ENCODE measurements at places on chromosomes 7 and 10. TPM values are rescaled to one million over a fixed set of nuclear protein-coding genes. Genes with fewer than 3 reads are reported as not detected.

DNA sequence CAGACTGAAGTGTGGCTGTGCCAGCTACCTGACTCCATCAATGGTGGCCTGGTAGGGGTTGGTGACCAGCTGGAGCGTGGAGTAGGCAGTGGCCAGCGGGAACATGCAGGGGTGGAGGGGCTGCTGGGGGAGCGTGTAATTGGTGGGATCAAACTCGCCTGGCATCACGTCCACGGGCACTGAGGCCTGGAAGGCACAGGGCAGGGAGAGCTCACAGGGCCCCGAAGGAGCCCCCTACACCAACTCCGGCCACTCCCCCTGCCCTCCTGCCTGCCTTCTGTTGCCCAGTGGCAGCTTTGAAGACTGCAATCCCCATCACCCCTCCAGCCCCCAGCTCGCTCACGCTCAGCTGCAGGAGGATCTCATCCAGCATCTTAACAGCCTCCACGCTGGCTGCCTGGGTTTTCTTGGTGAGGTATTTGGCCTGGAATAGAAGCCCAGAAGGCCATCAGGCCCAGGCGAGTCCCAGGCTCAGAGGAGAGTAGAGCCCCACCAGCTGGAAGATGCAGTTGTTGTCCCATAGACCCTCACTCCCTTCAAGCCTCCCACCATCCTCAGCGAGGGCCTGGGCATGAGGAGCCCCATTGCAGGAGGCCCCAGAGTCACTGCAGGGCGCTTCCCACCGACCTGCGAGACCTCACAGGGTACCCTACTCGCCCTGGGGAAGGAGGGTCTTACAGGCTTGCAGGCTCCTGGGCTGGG lies 7.1 kb downstream of the POLD2 start:
- DNase-seq: no peak

GRCh38 chr7:78176171-78176570 lies 377.6 kb downstream of the PHTF2 start:
- DNase-seq: no peak

The TMED4 gene
- 101 TPM for total RNA-seq

GRCh38 chr7:45153233-45153632 lies 4.4 kb upstream of the RAMP3 start:
- no peak for DNase-seq

DNA sequence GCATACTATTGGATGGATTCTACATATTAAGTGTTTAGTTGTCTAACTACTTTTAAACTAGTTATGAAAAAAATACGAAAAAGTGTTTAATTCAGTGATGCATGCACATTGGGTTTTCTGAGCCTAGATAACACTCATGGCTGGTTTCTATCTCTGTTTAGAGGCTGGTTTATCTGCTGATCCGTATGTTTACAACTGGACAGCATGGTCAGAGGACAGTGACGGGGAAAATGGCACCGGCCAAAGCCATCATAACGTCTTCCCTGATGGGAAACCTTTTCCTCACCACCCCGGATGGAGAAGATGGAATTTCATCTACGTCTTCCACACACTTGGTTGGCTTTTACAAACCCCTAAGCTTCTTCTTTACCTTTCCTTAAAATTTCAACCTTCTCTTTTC lies 10.2 kb downstream of the GPNMB start:
- no peak for DNase-seq

DNA sequence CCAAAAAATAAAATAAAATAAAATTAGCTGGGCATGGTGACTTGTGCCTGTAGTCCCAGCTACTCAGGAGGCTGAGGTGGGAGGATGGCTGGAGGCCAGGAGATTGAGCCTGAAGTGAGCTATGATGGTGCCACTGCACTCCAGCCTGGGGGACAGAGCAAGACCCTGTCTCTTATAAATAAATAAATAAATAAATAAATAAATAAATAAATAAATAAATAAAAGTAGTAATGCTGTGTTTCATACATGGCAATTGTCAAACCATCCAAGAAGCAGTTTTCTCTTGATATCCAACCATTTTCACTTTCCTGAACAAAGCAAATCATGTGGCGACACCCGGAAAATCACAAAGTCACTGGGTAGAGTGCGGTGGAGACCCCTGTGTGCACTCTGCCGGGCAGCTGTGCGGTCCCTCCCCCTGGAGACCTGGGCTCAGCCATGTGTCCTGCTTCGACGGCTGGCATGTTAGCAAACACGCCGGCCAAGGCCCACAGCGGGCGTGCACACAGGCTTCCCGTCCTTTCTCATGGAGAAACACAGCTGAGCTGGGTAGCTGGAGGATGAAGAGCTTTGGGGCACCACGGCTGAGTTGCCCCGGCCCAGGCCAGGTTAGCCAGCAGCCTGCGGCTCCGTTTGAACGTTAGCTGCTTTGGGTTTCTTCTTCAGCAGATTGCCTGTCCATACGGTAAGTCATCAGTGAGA lies 22.3 kb upstream of the RNF32 start:
- DNase-seq: no peak

- no peak for DNase-seq
Measured at GRCh38 chr7:64630496-64630895, 35.4 kb upstream of the ZNF107 start.

DNA sequence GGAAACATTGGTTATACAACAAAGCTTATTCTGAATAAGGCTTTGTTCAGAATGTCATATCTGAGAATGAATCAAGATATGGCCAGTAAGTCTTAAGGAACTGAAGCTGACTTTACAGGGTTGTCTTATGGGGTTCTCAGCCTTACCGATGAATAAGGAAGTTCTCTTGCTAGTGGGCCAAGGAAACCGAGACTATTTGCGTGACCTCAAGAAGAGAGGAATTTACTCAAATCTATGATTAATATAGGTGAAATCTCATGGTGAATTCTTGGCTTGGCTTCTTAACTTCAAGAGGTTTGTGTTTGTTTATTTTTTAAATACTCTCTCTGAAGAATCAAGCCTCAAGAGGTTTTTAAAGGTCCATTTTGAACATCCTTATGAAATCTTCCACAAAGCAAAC lies 4.7 kb upstream of the MRLN start:
- no peak for DNase-seq

The RSBN1L gene
- total RNA-seq: 23.9 TPM

DNA sequence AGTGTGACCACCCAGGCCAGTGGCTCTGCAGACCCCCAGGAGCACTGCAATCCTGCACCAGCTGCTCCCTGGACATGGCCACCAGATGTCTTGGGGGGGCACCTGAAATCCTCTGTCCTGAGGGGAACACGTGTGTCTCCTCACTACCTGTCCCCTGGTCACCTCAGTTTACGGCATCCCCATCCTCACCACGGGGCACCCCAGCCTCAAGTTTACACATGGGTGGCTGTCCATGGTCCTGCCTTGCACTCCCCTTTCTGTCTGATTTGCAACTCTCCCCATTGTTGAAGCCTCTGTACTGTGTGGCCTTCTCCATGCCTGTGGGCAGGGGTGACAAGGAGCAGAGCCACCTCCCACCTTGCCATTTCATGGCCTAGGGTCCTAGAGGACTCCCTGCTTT lies 67.2 kb downstream of the RAMP3 start:
- DNase-seq: no peak

The ZNF746 gene
- 48.6 TPM for total RNA-seq

The NUDT13 gene
- 0.65 TPM for total RNA-seq

- peak; percentile 39 for DNase-seq
Measured at GRCh38 chr10:134247-135131, 766 bp upstream of the ZMYND11 start.

The OGDH gene
- 86.7 TPM for total RNA-seq

- DNase-seq: no peak
Measured at GRCh38 chr7:31082017-31082416, 29.9 kb downstream of the ADCYAP1R1 start.

The IFIT1 gene
- total RNA-seq: 2.7 TPM

The GIMAP5 gene
- 29.2 TPM for total RNA-seq

The WNT8B gene
- total RNA-seq: not detected

DNA sequence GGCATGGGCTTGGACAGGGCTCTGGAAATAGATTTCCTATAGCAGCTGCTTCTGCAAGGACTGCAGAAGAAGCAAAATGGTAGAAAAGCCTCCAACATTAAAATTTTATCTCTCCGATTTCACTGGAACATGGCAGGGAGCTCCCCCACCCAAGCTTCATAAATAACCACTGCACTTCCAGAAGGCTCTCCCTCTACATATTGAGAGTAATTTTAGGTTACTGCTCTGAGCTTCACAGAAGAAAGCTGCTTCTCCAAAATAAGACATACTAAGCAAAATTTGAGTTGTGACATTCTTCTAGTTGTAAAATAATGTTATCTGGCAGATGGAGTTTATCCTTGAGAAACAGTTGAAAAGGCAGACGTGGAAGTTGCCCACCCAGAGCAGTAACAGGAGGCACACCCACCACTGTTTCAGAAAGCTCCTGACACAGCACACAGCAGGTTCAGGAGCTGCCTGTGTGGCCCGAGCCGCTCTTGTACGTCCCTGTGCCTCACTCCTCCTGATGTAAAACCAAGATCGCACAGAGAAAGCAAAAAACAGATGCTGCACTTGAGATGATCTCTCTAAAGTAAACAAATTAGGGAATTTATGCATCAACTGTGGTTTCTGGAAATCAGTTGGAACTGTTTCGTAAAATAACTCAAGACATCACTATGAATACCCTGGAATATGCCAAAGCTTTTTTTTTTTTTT lies 621.0 kb downstream of the PARD3 start:
- no peak for DNase-seq

The MRLN gene
- not detected for total RNA-seq

The HTR5A gene
- total RNA-seq: not detected

The CYP3A7 gene
- total RNA-seq: not detected

- no peak for DNase-seq
Measured at GRCh38 chr10:102611514-102612087, 32.7 kb upstream of the TRIM8 start.

DNA sequence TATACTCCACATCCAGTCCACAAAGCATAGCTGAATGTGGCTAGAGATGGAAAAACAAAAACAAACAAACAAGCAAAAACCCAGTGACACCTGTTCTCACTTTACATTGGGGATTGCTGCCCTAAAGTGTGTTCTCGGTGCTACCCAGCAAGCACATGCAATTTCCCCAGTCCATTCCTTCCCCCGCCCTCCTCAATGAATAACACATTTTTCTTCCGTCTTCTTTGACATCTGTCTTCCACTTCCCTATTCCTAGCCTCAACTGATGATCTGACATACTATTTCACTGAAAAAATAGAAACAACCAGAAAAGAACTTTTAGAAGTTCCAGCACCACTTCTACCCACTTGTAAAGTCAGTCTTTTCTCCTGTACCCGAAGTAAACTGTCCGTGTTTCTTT lies 147.1 kb downstream of the MALRD1 start:
- no peak for DNase-seq

- DNase-seq: no peak
Measured at GRCh38 chr7:24574386-24574785, 1.1 kb downstream of the PALS2 start.

The AGR2 gene
- total RNA-seq: not detected

DNA sequence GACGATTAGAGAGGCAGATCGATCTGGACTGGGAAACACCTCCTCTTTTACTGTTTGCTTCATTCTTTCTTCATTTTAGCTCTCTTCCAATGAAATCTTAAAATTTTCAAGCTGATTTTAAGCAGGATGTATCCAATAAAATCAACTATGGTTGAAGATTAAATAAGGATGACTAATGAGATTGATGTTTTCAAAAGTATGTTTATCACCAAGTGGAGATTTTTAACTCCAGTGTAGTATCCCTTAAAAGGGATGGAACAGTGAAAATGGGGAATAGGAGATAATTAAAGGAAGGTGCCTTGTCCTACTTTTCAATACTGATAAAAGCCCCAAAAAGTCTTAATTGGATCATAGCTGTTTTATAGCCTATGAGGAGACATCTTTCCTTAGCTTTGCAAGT lies 11.6 kb upstream of the LIPF start:
- no peak for DNase-seq

The AKR1C3 gene
- 137 TPM for total RNA-seq

GRCh38 chr10:87865241-87865881 lies 1.9 kb downstream of the PTEN start:
- DNase-seq: peak; percentile 15

- no peak for DNase-seq
Measured at GRCh38 chr7:137283153-137283552, 60.4 kb downstream of the PTN start.

DNA sequence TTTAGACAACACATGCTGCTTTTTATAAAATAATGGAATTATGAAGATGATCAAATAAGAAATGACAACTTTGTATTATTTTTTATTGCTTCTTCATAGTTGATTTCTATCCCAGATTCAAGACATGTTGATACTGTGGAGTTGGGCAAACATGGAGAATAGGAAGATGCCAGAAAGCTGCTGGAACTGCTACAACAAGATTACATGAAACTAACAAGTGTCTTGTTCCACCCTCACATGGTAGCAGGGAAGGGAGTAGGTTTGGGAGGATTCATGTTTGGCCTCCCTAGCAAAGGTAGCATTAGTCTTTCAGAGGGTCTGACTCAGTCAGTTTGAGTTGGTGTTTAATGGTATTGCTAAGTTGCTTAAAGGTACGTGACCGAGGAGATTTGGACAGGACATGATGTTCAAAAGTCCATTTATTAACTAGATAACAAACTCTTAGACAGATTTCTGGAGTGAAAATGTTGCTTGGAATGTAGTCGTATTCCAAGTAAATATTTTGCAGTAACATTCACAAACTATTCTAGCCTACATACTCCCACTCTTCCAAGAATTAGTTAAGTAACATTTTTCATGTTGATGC lies 33.1 kb downstream of the PRR15 start:
- DNase-seq: no peak

GRCh38 chr10:78433076-78433595 lies 399.5 kb downstream of the RPS24 start:
- no peak for DNase-seq

GRCh38 chr10:22774102-22774501 lies 59.7 kb upstream of the PIP4K2A start:
- DNase-seq: no peak

The PAPSS2 gene
- total RNA-seq: 1.1 TPM

DNA sequence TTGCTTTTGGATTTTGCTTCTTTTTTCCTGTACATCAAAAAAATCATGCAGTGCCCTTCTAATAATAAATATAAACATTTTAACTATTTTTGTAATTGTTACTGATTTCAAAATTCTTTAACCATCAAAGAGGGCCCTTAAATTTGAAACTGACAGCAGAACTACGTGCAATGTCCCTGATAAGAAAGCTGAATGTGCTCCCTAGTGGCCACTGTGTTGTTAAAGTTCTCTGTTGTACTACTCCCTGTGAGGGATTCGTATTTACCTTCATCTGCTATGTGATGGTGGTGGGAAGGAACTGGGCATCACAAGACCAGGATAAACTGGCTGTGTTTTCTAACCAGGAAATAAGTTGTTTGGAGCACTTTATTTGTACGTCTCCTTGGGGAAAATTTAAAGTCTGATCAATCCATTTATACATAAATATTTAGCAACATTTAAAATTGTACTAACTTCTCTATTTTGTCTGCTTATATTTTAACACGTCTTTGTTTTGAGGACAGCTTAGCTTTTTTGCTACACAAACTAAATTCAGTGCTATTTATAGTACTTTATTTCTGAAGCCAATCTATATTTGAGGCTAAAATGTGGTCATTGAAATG lies 322.4 kb downstream of the HGF start:
- no peak for DNase-seq

DNA sequence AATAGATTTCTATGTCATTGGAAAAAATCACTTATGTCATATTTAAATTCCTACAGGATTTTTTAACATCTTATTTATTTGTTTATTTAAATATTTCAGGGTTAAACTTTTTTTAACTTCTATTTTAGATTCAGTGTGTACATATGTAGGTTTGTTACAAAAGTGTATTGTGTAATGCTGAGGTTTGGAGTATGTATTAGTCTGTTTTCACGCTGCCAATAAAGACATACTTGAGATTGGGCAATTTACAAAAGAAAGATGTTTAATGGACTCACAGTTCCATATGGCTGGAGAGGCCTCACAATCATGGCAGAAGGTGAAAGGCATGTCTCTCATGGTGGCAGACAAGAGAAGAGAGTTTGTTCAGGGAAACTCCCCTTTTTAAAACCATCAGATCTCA lies 65.4 kb downstream of the MGAM2 start:
- DNase-seq: no peak
